ENCODE measurements at places on chromosomes 4 and X. TPM values are rescaled to one million over a fixed set of nuclear protein-coding genes. Genes with fewer than 3 reads are reported as not detected.
A peak's percentile ranks its signal among the peaks of the same experiment; 100 is the strongest.

Gene DRD5
- not detected for total RNA-seq

DNA sequence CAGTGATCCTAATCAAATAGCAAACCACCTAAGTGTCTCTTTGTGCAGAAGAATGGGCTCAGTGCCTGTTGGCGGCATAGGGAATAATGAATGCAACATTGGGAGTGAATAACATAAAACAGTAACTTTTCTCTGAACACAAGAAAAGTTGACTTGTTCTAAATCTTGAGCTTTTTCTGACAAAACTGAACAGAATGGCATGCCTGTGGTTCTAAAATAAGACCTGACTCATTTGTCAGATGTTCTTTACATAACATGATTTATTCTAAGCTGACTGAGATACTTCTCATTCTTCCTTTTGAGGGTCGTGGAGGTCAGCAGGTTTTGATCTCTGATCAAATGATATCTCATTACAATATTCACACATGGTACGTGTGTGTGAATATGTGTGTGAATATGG is 165.4 kb upstream of the WDR1 start:
- DNase-seq = no peak

DNA sequence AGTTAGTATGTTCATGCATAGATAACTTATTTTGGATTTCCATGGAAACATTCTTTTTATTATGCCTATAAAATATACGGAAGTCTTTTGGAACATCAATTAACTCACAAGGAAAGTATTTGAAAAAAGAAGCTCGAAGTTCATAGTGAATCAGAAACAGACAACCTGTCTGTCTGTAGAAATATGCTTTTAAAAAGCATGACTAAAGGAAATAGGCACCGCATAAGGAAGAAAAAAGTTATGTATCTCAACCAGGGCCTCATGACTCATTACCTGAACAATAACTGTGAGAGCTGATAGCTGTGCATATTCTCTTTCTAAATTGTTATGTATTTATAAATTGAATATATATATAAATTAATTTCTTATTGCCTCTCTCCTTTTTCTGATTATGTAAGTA is 324.1 kb downstream of the TLL1 start:
- DNase-seq = no peak

DNA sequence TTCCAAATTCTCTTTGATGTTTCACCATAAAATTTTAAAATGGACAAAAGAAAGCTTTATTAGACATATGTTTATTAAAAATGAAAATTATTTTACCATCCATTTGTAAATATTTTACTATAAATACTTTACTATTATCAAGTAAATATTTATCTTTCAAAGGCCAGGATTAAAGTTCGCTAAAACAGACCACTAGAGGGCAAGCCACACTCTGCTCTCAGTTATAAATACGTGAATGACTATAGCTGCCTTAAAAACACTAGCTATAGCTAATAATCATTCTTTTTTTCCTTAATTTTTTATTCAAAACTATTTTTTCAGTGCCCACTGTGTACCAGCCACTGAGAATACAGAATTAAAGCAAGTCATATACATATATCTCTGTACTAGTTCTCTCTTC is 38.6 kb downstream of the UNC5C start:
- DNase-seq = no peak

GRCh38 chrX:153702336-153703035 is 14.8 kb downstream of the SLC6A8 start:
- no peak for DNase-seq

DNA sequence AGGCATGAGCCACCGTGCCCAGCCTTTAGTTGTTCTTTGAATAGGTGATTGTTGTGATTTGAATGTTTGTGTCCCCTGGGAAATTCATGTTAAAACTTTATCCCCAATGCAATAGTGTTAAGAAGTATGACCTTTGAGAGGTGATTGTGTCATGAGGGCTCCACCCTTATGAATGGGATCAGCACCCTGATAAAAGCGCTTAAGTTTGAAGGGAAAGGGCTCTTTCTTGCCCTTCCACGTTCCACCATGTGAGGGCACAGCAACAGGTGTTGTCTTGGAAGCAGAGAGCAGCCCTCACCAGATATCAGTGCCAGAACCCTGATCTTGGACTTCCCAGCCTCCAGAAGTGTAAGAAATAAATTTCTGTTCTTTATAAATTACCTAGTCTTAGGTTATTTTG is 33.7 kb upstream of the RP2 start:
- no peak for DNase-seq

Gene SEC24B
- 28.8 TPM for total RNA-seq

DNA sequence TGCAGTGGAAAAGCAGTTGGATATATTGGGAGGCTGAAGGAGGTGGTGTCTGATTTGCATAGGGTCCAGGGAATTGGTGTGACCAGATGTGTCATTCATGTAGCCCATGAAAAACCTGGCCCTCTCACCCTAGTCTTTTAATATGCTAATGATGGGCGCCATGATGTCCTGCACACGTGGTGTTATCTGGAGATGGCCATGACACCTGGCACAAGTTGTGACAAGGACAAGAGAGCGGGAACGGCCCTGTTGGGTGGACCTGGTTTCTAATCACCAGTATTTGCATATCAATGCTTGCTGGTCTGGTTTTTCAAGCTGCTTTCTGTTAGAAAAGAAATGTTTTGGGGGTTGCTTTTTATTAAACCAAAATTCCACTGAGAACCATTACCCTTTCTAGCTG is 87.4 kb downstream of the ZXDA start:
- DNase-seq = no peak

DNA sequence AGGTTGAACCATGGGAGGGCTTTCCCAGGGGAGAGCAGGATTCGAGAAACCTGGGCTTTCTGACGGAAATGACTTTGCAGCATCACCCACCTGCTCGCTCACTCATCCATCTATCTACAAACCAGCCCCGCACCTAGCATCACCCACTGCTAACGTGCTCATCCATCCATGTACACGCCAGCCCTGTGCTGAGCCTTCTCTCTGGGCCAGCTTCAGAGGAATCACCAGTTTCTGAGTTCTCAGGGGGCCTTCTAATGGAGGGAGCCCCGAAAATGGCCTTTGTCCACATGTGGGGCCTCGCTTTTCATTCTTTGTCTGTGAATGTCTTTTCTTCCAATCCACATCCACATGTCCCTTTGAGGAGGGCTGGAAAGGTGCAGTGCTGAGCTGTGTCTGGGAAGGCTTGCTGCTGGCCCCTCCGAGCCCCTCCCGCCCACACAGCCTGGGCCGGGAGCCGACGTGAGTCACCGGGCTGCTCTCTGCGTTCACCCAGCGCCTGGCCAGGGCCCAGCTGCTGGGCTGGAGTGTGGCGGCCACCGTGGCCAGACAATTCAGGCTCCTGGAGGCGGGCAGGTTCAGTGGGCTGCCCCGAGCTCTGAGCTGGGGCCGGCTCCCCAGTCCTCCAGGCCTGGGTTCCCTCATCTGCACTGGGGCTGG is 14.7 kb downstream of the SORCS2 start:
- DNase-seq = no peak

DNA sequence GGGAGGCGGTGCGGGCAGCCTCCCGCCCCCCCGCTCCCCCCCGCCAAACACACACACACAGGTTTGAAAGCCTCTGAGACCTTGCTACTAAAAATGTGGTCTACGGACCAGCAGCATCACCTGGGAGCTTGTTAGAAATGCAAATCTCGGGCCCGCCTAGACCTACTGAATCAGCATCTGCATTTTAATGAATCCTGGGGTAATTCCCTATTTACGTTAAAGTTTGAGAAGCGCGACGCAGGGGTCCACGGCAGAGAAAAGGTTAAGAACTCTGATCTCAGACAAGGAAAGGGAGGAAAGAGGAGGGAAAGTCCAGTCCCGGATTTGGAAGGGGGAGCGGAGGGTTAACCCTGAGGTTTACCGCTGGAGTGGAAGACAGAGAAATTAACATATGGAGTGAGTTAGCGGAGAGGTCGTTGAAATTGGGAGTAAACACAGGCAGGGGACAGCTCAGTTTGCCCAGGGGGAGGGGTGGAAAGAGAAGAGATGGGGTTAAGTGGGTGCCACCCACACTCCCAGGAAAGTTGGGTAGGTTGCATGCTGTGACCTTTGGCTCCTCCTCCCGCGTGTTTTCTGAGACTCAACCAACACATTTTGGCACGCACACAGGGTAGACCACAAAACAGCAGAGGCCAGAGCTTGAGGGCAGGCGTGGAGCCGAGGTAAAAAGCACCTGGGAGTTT is 483.6 kb downstream of the BCOR start:
- DNase-seq = peak; percentile 6

Measured in T-cell (primary cell).